Calu3 (cell line): ENCODE measurements at places on chromosomes 11 and 22.

DNA sequence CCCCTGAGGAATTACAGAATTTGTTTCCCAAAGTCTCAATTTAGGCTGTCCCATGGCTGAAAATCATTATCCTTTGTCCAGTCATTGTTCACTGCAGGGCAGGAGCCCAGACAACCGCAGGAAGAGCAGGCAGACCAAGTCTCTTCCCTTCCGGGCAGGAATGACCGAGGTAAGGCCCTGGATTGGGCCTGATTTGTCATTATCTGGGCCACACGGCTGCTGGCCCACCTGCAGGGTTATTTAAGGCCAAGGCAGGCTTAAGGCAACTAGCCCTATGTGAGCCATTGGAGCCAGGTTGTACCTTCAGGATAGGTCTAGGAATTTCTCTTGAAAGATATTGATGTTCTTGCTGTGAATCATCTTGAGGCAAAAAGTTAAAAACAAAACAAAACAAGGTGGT is 9.7 kb upstream of the IL10RA start:
- no peak for DNase-seq

- DNase-seq, result no peak
These were observed 33.6 kb downstream of the MACROD1 start for GRCh38 chr11:64132191-64132771.

- DNase-seq, result no peak
These were observed 219.6 kb downstream of the C11orf87 start for GRCh38 chr11:109641549-109641948.

DNA sequence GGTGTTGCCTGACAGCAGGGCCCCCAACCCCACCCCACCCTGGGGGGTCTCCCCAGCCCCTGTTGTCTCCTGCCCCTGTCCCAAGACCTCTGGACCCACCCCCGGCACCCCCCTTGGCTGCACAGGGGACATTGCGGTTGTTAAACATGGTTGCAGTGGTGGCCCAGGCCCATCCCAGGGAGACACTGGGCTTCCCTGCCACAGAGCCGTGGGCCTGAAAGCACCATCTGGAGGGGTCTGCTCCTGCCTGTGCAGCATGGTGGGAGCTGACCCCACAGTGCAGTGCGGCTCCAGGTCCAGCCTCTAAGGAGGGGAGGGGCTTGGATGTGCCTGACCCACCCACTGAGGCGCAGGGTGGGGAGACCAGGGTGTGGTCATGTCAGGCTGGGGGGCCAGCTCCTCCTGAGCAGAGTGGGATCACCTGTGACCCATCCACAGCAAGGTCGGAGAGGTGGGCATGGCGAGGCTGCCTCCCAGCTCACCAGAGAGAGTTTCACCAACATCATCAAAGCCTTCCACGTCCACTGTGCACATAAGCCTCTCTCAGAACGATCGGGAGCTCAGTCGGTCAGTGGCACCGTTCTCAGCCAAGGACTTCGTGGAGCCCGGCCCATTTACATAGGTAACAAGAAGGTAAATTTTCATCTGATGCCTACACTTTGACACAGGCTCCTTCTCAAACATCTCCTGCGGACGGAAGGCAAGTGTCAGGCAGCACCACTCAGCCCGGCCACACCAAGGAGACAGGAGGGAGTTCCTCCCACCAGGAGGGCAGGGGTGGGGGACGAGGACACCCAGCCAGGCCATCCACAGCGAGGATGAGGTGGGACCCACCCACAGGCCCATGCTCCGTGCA is 201.1 kb downstream of the BRD1 start:
- no peak for DNase-seq

DNA sequence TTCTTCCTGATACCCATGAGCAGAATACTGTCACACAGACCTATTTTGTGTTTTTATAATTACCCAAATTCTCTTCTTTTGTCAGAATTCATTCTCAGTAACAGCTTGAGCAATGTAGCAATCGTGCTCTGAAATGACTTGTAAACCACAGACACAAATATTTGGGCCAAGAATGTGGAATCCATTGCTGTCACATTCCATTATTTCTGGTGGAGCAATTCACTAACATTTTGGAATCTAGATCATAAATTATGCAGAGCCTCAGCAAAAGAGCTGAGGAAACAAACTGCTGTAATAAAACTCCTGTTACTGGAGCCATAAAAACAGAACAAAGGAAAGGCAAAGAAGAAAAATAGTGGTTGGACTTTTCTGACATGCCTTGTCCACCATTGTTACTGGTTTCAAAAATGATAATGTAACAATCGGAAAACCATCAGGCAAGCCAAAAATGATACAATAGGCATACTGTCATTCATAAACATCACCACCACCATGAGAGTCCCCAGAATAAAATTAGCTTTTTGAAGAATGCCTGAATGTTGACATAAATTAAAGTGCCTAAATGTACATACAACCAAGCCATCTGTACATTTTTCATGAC is 223.4 kb upstream of the PITPNB start:
- no peak for DNase-seq

DNA sequence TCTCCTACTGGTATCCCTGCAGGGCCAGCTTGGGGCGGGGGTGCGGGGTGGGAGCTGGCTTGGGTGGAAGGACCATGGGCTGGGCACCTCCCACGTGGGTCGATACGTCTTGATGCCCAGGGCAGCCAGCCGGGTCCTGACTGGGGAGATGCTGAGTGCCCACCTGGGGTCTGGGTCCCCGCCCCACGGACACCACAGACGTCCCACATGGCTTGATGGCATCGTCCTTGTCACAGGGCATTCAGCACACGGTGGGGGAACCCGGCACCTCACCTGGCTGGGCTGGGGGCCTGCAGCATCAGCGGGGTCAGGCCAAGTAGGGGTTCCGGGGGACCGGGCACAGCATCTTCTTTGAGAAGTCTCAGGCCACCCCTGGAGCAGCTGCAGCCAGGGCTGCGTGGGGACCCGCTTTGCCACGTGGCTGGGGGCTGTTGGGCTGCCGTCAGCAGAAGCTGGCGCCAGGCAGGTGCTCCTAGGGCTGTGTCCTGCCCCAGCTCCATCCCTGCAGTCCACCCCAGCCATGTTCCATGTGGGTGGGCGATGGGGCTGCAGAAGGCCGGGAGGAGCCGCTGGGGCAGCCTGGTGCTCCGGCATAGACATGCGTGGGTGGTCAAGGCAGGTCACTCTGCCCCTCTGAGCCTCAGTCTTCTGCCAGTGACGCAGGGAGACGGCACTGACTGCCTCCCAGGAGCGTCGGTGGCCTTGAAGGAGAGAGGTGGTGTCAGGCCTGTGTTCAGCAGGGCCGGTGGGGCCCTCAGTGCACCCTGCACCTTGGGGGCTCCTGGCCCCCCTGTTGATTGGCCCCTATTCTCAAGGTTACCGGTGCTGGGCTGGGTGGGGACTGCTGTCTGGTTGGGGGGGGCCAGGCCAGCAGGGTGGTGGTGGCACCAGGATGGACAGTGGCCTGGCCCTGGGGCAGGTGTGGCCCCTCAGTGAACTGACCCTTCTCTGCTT is 8.4 kb downstream of the SELENOO start:
- no peak for DNase-seq

DNA sequence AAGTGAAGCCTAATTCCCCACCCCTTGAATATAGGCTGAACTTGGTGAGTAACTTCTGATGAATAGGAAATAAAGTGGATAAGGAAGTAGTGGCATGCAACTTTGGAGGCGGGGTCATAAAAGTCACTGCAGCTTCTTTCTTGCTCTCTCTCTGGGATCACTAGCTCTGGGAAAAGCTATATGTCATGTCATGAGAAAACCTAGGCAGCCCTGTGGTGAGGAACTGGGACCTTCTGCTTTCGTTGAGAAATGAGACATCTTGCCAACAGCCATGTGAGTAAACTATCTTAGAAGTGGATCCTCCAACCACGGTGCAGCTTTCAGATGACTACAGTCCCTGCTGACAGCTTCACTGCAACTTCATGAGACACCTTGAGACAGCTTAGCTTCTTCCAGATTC is 15.7 kb downstream of the ZNF214 start:
- no peak for DNase-seq

DNA sequence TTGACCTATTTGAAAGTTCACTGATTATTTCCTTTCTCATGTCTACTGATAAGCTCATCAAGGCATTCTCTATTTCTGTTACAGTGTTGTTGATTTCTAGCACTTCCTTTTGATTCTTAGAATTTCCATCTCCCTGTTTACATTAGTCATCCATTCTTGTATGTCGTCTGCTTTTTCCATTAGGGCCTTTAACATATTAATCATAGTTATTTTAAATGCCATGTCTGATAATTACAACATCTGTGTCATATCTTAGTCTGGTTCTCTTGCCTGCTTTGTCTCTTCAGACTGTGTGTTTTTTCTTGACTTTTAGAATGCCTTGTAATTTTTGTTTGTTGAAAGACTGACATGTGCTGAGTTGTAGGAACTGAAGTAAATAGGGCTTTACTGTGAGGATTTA is 602.1 kb downstream of the SOX6 start:
- no peak for DNase-seq

DNA sequence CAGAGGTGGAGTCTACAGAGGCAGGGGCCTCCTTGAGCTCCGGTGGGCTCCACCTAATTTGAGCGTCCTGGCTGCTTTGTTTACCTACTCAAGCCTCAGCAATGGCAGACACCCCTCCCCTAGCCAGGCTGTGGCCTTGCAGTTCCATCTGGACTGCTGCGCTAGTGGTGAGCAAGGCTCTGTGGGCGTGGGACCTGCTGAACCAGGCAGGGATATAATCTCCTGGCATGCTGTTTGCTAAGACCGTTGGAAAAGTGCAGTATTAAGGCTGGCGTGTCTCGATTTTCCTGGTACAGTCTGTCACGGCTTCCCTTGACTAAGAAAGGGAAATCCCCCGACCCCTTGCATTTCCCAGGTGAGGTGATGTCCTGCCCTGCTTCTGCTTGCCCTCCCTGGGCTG is 77.7 kb downstream of the GDPD4 start:
- no peak for DNase-seq

DNA sequence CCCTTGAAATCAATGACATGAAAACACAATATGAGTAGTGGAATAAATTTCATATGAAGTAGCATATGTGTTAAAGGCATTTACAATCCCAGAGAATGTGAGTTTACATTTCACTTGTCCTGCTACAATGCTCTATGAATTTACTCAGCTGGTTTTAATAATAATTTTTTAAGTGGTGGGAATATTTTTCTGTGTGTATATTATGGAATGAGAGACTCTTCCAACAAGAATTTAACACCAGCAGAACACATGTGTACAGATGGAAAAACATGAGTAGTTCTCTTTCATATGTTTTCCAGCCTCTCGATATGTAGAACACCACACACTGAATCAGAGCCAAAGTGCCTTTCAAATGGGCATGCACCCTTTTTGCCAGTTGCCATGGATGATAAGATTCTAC is 170.4 kb downstream of the MAML2 start:
- no peak for DNase-seq

GRCh38 chr11:64864473-64865285 is 13.7 kb downstream of the EHD1 start:
- DNase-seq, result no peak

GRCh38 chr11:8731647-8732323 is 49.2 kb downstream of the RPL27A start:
- DNase-seq, result no peak

GRCh38 chr11:5684036-5684645 is 733 bp downstream of the TRIM5 start:
- no peak for DNase-seq

- DNase-seq, result peak; percentile 19
These were observed 1.2 kb downstream of the PRG3 start for GRCh38 chr11:57379732-57380131.

DNA sequence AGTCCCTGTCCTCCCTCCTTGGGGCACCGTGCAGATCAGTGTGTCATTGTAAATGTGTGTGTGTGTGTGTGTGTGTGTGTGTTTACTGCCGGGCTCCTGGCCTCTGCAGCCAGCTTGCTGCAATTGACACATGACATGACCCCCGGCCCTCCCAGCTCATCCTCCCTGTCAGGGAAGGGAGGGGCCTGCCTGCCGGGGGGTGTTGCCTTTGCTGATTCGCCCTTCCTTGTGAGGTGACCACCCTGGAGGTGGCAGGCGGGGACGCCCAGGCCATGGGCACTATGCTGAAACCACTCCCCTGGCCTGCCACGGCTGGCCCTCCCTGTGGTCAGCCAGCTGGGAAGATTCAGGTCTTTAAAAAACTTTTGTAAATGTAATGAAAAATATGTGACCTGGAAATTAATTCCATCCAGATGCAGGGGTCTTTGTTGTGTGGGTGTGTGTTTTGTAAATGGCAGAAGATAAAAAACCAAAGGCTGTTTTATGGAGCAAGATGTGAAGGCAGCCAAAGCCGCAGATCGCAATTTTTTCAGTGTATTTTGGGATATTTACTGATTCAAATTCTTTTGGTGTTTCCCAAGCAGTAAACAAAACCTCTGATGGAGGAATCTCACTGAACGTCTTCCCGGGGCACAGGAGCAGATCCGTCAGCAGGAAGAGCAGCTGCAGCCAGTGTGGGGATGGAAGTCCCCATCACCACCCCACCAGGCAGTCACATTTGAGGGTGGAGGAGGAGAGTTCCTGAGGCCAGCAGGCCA is 23.2 kb downstream of the SHISAL1 start:
- DNase-seq, result no peak

GRCh38 chr22:36351921-36352802 is 35.6 kb downstream of the MYH9 start:
- no peak for DNase-seq

GRCh38 chr11:120712014-120712413 is 200.5 kb downstream of the GRIK4 start:
- no peak for DNase-seq

- DNase-seq, result no peak
These were observed 8.6 kb downstream of the MCAT start for GRCh38 chr22:43134553-43134952.

- DNase-seq, result no peak
These were observed 9.3 kb upstream of the PDGFB start for GRCh38 chr22:39254122-39254521.

- no peak for DNase-seq
These were observed 2.4 kb downstream of the TIMP3 start for GRCh38 chr22:32803738-32804435.

DNA sequence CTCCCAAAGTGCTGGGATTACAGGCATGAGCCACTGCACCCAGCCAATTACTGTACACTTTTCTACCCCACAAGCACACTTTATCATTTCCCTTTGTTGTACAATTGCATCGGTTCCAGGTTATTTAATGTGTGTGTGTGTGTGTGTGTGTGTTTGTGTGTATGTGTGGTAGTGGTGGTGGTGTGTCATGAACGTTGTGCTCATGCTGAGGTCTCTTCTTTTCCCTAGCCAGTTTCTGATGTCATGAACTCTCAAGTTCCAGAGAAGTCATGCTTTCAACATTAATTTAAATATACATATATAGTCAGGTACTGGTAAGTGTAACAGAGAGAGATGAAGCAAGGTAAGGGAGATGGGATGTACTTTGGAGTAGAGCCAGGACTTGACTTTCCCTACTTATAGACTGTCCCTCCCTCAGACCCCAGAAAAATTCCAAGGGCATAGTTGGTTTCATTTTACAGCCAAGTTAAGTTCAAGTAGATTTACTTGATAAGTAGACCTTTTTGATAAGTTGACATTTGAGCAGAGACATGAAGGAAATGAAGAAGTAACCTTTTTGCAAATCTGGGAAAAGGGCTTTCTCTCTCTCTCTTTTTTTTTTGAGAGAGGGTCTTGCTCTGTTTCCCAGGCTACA is 42.7 kb downstream of the WEE1 start:
- DNase-seq, result no peak

- peak; percentile 88 for DNase-seq
These were observed 13.8 kb downstream of the PLXNB2 start for GRCh38 chr22:50293441-50294318.
